Myocyte (in vitro differentiated cells): ENCODE measurements at places on chromosomes 7 and 10.

GRCh38 chr10:121478556-121478955 lies 119.7 kb downstream of the FGFR2 start:
- DNase-seq = no peak

DNA sequence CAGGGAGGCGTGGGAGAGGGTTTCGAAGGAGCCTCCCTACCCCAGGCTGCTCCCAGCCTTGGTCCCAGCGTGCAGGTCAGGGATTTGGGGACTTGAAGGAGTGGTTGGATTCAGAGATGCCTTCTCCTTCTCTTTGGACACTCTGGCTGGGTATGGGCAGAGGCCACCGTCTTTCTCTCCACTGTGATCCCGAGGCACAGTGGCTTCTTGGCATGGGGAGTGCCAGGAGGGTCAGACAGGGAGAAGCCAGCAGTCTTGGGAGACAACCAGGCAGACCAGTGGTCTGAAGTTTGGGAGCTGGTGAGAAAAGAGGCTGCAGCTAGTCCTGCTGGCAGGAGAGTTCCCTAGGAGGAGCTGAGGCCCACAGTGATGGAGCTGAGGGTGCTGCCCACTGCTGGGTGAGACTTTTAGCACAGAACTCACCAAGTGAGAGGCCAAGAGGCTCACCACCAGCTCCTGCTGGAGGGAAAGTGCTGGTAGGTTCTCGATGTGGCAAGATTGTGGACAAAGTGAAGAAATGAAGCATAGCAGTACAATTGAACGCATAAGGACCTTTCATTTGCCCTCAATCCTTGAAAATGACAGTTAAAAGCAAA lies 35.2 kb upstream of the WDFY4 start:
- peak; percentile 30 for DNase-seq

GRCh38 chr7:129780257-129780973 lies 168.9 kb downstream of the NRF1 start:
- DNase-seq = no peak

DNA sequence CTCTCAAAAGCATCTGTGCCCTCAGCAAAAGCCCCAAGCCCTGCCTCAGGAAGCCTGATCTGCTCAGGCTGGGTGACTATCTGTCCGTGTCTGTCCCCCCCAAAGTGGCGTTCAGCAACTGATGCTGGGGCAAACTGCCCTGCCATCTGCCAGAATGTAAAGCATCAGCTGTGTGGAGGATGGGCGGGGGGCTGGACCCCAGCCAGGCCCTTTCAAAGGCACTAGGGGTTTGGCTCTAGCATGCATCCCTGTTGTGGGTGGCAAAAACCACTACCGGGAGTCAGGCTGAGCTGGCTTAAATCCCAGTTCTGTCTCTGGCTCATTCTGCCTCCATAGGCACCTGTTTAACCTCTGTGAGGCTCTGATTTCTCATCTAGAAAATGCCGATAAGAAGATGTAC lies 35.5 kb downstream of the GPRIN2 start:
- peak; percentile 90 for DNase-seq

GRCh38 chr10:109070492-109070891 lies 852.8 kb downstream of the XPNPEP1 start:
- no peak for DNase-seq

DNA sequence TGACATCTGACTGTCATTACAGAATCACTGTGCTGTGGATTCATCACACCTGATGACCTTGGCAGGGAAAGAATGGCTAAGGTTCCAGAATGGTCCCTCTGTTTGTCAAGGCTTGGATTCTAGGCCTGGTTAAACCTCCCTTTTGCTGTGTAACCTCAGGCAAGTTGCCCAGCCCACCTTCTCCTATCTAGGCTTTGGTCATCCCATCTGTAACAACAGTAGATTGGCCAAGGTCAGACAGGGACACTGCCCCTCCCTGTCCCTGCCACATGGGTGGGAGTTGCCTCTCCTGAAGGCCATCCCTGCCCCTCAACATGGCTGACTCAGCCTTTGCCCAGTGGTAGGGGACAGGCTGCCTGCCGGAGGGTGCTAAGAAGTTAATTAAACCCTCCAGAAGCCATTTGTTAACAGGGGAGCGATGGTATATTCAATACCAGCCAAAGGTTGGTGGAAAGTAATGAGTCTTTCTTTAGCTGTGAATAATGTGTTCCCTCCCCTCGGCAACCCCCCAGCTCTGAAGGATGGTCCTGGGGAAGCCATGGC lies 149.8 kb upstream of the PCBD1 start:
- no peak for DNase-seq

DNA sequence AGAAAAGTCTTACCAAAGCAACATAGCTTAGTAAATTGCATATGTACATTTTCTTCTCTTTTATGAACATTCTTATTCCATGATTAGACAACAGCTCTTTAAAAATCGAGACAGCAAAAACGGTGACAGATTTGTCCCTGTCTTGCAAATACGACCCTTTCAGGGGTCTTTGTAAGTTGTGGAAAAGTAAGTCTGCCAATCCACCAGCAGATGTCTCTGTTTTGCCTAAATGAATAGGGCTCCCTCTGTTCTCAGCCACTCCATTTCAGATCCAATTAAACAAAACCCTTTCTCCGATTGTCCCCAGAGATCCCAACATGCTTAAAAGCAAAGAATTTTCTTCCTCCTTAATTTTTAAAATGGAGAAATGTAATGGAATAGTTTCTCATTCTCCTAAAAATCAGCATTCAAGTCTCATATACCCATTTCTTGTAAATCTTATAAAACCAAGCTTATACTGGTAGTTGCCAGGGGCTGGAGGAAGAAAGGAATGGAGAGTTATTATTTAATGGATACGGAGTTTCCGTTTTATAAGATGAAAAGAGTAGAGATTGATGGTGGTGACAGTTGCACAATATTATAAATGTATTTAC lies 61.0 kb upstream of the NFE2L3 start:
- DNase-seq = peak; percentile 72

GRCh38 chr7:139300390-139300789 lies 40.7 kb upstream of the FMC1 start:
- DNase-seq = no peak

GRCh38 chr10:116768786-116769185 lies 26.4 kb upstream of the HSPA12A start:
- DNase-seq = no peak

- DNase-seq = peak; percentile 90
These were observed 208.3 kb downstream of the PPP1R3A start for GRCh38 chr7:113710310-113711096.

DNA sequence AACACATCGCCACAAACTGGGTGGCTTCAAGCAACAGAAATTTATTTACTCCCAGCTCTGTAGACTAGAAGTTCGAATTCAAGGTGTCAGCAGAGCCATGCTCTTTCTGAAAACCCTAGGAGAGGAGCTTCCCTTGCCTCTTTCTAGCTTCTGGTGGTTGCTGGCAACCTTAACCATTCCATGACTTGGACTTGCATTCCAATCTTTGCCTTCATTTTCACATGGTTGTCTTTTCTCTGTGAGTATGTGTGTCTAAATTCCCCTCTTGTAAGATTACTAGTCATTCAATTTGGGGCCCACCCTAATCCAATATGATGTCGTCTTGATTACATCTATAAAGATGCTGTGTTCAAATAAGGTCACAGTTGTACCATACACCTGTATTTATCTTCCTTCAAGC lies 65.9 kb upstream of the PRKG1 start:
- no peak for DNase-seq

GRCh38 chr10:95234951-95235350 lies 40.9 kb downstream of the ACSM6 start:
- DNase-seq = no peak

GRCh38 chr7:38330039-38330438 lies 56.6 kb upstream of the TARP start:
- no peak for DNase-seq

GRCh38 chr7:22277375-22277774 lies 79.6 kb downstream of the RAPGEF5 start:
- no peak for DNase-seq

DNA sequence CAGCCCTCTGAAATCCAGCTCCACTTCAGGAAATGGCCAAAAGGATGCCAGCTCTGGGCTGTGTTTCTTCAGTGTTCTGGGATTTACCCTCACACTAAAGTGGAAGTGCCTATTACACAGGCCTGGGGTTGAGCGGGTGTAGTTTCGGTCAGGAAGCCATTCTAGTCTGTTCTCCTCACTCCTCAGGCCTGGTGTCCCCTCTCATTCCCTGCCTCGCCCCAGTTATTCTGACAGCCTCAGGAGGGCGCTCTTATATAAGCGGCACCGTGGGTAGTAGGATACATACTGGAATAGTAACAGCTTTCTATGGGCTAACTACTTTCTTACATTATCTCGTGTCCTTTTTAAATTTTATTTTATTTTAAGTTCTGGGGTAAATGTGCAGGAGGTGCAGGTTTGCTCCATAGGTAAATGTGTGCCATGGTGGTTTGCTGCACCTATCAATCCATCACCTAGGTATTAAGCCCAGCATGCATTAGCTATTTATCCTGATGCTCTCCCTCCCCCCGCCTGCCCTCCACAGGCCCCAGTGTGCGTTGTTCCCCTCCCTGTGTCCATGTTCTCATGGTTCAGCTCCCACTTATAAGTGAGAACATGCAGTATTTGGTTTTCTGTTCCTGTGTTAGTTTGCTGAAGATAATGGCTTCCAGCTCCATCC lies 12.2 kb upstream of the LGI1 start:
- DNase-seq = peak; percentile 55

GRCh38 chr10:89224739-89225443 lies 17.8 kb upstream of the CH25H start:
- no peak for DNase-seq

DNA sequence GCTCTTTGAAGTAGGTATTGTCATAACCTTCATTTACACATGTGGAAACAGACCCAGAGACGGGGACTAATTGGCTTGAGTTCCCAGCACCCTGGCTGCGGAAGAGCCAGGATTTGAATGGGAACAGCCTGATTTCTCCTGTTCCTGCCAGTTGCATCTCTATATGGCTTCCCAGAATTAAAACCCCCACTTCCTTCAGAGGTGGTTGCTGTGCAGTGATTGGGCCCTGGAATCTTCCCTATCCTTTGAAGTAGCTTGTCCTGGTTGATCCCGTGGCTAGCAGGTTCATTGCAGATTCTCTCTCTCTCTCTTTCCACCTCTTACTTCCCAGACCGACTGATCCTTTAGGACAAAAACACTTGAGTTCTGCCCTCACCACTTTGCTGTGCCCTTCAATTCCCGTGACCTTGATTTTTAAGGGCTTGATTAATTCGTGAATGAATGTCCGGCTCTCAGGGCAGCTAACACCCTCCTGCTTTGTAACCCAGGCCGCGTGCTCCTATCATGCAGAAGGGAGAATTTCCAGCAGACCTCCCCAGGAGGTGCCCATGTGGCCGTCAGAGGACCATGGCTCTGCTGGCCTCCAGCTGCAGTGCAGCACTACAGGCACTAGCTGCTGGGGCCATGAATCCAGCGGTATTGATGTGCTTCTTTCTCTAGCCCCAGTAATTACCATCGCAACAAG lies 120.6 kb upstream of the AGK start:
- DNase-seq = no peak

DNA sequence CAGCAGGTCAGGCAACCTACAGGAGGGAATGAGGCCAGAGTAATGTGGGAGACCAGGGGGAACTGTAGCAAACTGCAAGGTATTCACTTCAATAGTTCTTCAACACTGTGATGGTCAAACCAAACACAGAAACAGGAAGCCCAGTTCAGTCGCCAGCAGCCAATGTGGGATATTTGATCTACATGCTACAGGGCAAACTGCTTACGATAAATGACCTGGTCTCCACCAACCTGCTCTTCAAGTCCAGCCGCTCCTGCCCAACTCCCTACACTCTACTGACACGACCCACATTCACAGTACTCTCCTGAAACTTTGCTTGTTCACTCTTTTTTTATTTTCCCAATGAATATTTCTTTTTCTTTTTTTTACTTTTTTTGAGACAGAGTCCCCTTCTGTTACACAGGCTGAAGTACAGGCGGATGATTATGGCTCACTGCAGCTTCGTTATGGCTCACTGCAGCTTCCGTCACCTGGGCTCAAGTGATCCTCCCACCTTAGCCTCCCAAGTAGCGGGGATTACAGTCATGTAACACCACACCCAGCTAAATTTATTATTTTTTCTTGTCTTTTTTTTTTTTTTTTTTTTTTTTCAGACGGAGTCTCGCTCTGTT lies 42.1 kb downstream of the MDH2 start:
- DNase-seq = no peak

GRCh38 chr7:122618585-122619189 lies 80.2 kb downstream of the RNF133 start:
- DNase-seq = no peak

DNA sequence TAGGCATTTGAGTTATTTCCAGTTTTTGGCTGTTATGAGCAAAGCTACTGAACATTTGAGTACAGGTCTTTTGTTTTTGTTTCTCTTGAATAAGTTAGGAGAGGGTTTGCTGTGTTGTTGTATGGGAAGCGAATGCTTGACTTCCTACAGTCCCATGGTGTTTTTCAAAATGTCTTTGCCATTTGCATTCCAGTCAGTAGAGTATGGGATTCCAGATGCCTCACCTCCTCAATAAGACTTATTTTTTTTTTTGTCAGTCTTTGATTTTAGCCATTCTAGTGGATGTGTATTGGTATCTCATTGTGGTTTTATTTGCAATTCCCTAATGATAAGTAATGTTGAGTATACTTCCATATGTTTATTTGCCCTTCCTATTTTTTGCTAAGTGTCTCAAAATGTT lies 19.4 kb downstream of the CDK13 start:
- DNase-seq = no peak

DNA sequence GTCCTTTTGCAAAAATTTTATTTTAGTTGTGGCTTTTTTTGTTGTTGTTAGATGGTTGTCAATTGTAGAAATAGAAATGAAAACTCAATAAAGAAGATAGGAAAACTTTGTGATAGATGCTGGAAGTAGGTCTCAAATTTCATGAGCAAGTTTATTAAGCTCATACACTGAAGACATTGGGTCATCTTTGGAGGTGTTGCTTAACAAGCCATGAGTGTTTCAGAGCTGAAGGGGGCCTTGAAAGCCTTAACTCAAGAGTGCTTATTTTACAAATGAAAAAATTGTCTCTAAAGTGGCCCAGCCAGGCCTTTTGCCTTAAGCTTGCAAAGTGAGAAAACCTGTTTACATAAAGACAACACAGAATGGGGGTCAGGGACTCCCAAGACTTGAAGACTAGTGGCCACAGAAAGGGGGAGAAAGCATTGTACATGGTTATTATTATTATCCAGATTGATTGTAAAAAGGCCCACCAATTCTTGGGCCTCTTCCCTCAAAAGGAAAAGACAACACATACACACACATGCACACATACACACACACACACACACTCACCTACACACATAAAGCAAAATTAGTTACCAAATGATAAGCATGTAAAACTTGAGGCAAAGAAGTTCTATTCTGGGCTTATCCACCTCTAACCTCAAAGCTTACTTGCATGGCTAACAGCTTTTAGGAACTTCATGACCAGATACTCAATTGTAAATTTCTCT lies 49.7 kb upstream of the GLCCI1 start:
- no peak for DNase-seq

- no peak for DNase-seq
These were observed 589.0 kb downstream of the SUGCT start for GRCh38 chr7:40723829-40724228.

DNA sequence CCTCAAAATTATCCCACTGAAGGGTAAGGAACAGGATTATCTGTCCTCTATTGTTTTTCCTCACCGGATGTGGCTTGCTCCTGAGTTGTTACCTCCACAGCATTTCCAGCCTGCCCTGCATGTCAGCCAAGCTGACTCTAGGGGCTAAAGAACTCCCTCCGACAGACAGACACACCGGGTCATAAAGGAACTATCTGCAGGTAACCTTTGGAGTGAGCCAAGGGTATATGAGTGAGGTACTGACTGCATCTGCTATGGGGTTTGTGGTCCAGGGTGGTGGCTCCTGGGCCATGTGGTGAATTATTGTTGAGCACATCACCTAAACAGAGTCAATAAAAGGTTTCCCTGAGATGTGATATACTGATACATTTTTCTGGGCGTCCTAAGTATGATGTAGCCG lies 6.9 kb upstream of the KAZALD1 start:
- no peak for DNase-seq

GRCh38 chr7:1314021-1314907 lies 81.6 kb downstream of the UNCX start:
- DNase-seq = no peak
